ENCODE measurements at places on chromosomes 7 and 10.

DNA sequence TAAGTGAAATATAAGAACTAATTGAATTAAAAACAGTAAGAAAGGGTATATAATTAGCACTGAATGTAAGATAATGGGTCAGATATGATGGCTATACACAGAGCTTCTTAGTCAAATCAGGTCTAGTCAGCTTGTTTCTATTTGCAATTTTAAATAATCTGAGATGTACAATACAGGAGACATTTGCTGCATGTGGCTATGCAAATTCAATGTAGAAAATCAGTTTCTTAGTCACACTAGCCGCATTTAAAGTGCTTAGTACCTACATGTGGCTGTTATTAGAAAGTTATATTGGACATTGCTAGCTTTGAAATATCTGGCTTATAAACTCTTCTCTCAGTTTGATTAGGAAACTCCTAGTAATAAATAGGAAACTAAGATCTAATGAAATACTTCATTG lies 25.3 kb downstream of the CCDC7 start:
- no peak for DNase-seq

- no peak for DNase-seq
These were observed 134.2 kb downstream of the TSPAN12 start for GRCh38 chr7:120723465-120724385.

- no peak for DNase-seq
These were observed 14.4 kb downstream of the TAS2R41 start for GRCh38 chr7:143492043-143492471.

DNA sequence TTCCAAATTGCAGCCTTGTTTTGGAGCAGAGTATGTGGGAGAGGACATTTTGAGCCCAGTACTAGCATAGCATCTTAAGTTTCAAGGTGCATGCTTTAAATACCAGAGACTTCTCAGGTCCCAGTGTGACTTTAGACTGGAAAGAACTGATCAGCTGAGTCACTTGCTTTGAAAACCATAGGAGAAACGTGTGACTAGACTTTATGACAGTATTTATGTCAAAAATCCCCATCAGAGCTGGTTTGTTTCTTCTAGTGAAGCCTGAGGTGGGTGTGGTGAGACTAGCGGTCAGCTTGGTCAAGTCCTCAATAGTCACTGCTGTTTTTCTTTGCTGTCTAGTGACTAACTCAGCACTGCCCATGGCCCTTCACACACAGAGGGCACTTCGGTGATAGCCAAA lies 724.2 kb downstream of the GATA3 start:
- DNase-seq, result no peak

DNA sequence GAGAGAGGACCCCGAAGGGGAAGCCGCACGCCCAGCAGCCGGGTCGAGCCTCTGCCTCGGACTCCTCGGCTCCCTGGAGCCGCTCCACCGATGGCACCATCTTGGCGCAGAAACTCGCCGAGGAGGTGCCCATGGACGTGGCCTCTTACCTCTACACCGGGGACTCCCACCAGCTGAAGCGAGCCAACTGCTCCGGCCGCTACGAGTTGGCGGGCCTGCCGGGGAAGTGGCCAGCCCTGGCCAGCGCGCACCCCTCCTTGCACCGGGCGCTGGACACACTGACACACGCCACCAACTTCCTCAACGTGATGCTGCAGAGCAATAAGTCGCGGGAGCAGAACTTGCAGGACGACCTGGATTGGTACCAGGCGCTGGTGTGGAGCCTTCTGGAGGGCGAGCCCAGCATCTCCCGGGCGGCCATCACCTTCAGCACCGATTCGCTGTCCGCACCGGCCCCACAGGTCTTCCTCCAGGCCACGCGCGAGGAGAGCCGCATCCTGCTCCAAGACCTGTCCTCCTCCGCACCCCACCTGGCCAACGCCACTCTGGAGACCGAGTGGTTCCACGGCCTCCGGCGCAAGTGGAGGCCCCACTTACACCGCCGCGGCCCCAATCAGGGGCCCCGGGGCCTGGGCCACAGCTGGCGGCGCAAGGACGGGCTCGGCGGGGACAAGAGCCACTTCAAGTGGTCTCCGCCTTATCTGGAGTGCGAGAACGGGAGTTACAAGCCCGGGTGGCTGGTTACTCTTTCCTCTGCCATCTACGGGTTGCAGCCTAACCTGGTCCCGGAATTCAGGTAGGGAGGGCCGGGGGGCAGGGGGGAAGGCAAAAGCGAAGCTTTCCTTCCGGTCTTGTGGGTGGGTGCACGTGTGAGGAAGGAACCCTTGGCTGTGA lies 973 bp downstream of the GPR158 start:
- DNase-seq, result no peak

DNA sequence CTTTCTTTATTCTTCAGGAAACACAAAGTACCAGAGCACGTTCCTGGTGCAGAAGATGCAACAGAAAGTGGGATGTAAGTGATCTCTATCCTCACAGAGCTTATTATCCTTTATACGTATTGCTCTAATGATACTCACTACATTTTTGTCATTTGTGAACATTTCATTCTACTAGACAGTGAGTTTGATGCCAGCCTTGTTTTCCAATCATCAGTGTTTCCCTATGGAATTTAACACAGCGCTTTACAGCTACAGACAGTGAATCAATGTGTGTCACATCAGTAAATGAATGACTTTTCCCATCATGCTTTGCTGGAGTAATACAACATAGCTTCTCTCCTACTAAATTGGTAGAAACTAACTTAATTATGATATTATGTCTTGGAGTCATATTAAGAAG lies 175.5 kb downstream of the SDHAF3 start:
- DNase-seq, result no peak

- DNase-seq, result no peak
These were observed 4.8 kb upstream of the VCL start for GRCh38 chr10:73992899-73993788.

GRCh38 chr10:57880446-57881227 lies 387.1 kb downstream of the IPMK start:
- DNase-seq, result no peak

- no peak for DNase-seq
These were observed 214.5 kb downstream of the SNX13 start for GRCh38 chr7:17725821-17726220.

DNA sequence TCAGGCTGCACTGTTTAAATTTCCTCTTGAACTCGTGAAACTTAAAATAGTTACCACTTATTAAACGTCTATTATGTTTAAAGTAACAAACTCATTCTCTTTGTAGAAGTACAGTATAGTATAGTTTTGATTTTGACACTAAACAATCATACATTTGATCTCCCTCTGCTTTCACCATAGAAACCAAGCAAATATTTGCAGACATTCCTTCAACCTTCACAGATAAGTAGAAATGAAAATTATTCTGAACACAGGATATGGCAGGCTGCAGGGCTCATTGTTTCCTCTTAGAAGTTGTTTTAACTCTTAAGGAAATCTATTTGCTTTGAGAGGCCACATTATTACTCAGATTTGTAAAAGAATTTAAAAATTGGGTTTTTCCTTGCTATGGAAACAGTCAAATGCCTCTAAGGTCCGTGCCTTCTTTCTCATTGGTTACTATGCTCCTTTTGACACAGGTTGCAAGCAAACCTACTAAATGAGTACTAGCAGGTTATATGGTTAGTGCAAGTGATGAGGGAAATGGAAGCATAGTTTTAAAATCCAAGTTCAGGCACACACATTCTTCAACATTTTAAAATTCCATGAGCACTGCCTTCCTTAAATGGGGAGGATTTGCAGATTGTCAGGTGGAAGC lies 92.8 kb upstream of the FAM133B start:
- no peak for DNase-seq

- DNase-seq, result no peak
These were observed 132.0 kb downstream of the CFAP58 start for GRCh38 chr10:104485632-104486031.

DNA sequence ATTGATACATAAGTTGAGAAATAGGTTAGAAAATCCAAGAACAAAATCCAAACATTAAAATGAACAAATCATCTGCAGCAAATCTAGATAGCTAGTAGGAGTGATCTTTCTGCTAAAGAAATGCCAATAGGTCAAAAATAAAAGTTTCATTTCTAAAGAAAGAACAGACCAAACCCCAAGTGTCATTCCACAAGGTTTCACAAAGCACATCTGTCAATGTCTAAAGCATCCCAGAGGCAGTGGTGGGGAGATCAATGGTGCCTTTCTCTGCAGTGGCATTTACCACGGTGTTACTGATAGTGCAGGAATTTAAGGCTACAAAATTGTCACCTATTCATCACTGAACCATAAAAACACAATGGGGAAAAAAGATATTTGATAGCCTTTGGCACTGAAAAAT lies 147.9 kb downstream of the PARD3 start:
- no peak for DNase-seq

Measured in T-helper 1 cell (primary cell).